NCI-H446 (cell line): ENCODE measurements at places on chromosomes 7 and 10.

GRCh38 chr10:16520900-16521299 is 779 bp downstream of the C1QL3 start:
- no peak for DNase-seq

DNA sequence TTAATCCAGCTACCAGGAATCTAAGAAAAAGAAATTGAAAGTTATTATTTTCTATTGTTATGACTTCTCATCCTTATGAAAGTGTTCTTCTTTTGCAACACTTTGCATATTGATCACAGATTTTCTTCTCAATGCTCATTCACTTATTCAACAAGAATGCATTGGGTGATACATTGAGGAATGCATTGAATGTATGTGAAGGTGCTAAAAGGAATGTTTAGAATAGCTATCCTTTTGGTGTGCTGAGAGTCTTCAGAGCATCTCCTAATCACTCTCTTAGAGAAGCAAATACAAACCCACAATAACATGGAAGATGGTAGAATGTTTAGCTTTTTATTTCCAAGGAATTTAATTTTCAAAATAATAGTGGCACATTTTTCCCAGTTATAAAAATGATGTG is 122.1 kb upstream of the KMT2E start:
- no peak for DNase-seq

DNA sequence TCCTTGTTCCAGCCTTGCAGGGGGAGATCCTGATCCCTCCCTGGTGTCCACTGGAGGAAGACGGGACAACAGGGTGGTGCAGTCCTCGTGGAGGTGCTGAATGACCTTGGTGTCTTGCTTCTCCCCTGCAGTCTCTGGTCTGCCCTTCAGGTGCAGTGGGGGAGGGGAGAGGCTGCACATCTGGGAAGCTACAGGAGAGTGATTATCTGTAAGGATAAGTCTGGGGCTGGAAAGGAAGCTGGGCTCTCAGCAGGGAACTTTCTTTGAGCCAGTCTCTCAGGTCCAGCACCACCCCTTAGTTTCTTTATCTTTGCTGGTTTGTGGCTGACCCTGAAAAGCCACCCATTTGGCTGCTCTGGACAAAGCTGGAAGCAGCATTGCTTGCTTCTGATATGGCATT is 275.6 kb downstream of the CCSER2 start:
- no peak for DNase-seq

DNA sequence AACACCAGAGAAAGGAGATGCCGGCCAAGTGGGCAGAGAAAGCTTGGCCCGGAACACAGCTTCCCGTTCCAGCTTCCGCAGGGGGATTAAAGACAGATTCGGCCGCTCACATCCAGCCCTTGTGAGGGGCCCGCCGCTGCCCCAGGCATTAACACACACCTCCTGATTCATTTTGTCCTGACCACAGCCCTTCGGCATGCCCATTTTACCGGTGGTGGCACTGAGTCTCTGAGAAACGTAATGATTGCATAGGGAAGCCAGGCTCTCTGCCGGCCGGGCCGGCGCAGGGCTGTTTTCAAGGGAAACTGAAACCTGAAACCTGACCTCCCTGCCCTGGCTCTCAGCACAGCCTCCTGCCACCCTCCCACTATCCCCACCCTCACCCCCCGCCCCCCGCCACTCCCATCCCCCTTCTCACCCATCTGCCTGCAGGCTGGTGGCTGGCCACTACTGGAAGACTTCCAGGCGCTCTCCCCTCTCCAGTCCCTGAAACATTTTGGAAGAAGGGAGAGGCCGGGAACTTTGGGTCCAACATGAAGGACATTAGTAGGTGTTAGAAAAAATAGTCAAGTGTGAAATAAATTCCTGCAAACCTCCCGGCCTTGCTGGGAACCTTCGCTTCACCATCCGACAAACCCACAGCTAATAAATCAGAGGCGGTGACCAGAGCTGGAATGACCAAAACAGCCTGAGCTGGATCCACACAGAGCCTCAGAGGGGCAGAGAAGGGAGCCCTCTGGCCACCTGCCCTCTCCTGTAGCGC is 83.5 kb upstream of the CUX1 start:
- DNase-seq, result peak; percentile 44

- no peak for DNase-seq
Observed at GRCh38 chr7:122691569-122692235, 7.2 kb downstream of the RNF133 start.

GRCh38 chr7:137343281-137343841 is at the start of gene PTN:
PTN (minus strand) TSS chr7:137343733; CDS start chr7:137254973, 88,760 bp downstream.
- no peak for DNase-seq

GRCh38 chr10:91208642-91209041 is 11.8 kb upstream of the PCGF5 start:
- no peak for DNase-seq

- no peak for DNase-seq
Observed at GRCh38 chr10:128149267-128150014, 23.2 kb upstream of the MKI67 start.

GRCh38 chr7:87154569-87154968 is 2.3 kb downstream of the DMTF1 start:
- no peak for DNase-seq

DNA sequence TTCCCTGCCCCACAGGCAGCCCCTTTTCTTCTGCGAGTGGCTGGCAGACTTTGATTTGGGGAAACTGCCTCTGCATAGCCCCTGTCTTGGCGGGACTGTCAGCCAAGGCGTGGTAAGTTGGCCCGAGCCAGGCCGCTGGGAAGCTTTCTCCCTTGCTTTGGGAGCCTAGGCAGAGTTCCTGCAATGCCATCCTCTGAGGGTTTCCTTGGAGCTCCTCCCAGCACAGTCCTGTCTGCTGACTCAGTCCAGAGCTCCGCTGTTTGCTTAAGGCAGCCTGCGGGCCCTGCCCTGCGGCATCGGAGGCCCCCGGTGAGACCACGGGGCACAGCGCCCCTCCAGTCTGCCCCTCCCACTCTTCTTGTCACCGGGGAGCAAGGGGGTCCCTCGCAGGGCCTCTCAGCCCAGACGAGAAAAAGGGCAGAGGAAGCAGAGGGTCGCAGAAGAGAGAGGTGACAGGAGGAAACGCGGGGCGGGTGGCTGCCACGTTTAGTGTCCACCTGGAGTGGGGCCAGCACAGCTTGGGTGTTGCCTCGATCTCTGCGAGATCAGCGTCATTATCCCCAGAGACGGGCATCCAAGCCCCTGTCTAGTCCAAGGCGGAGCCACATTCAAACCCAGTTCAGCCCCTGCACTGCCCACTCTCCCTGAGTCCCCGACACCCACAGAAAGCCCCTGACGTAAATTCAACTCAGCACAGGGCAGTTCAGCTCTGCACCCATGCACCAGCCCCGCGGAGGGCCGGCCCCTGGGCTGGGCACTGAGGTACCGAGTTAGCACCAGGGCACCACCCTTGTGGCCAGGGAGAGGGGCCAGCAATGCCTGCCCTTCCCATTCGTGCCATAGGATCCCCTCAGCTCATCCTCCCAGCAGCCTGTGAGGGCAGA is 59.0 kb upstream of the CHST15 start:
- DNase-seq, result no peak

- peak; percentile 65 for DNase-seq
Observed at GRCh38 chr10:4662576-4663161, 163.3 kb upstream of the AKR1E2 start.

GRCh38 chr10:130790339-130790738 is 521.2 kb downstream of the TCERG1L start:
- no peak for DNase-seq
